ENCODE measurements at places on chromosomes 5 and 9.

DNA sequence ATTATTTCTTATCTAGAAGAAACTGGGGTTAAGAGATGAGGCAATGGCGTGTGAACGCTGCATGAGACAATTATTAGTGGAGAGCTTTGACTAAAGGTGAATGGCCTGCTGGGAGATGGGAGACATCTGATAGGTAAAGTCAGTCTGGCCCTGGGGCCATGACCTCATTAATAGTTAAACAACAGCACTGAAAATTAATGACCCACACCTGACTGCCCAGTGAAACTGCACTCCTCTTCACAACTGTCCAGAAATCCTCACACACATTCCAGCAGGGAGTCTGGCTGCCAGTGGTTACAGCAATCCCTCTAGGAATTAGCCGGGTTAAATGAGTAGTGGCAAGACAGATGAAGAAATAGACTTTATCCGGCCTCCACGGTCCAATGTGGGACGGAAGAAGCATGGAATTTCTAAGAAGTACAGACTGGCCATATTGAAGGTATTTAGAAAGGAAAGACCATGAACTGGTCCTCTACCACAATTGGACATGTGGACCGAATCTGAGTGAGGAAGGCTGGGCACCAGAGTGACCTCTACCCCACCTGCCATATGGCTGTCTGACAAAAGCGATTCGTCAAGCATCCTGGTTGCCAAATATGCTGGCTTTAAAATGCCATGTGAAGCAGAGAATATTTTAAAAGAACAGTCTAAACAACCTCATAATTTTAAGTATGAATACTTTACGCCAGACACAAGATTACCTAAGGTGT lies 138.4 kb downstream of the EFNA5 start:
- DNase-seq = no peak

GRCh38 chr9:119343059-119343990 lies 25.9 kb downstream of the BRINP1 start:
- no peak for DNase-seq

GRCh38 chr9:93909242-93909616 lies 45.9 kb downstream of the BARX1 start:
- no peak for DNase-seq

DNA sequence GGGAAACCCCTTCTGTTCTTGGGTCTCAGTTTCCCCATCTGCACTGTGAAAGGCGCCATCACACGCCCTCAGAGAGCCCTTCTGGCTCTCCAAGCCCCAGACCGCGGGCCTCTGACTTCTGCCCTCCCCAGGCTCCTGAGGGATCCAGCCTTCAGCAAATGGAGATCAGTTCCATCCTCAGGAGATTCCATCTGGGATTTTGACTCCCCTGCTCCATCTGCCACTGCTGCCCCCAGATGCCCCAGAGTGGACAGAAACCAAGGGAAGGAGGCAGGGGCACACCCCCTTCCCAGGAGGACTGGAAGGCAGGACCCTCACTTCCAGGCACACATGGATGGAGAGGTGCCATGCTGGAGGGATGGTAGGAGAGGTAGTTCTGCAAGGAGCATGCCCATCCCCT lies 18.7 kb upstream of the RPS14 start:
- no peak for DNase-seq

DNA sequence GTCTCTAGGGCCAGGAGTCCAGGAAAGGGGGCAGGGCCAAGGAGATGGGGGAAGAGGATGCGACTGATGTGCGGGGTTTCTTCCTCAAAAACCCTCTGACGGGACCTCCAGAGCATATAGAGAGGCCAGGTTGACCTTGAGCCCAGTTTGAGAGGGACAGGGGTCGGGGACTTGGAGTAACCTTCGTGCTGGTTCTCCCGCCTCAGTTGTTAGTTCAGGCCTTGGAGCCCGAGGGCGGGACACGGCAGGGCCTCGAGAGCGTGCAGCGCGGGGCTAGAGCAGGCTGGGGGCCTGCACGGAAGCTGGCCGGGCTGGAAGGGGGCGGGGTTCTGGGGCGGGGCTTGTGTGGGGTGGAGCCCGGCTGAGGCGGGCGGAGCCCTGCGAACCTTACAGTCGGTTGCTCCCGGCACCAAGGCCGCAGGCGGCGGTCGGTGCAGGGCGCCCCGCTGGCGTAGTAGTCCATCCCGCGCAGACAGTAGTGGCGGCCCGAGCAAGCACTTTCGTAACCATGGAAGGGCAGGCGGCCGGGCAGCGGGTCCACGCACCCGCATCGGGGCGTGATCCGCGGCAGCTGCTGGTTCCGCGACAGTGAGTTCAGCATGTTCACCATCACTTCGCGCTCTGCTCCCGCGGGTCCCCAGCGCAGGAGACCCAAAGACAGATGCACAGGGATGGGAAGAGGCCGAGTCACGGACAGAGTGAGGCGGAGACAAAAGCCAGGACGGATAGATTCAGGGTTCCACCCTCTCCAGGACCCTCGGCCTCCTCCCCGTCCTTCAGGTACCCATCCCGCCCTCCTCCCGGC lies 4.0 kb upstream of the MYORG start:
- peak; percentile 78 for DNase-seq

DNA sequence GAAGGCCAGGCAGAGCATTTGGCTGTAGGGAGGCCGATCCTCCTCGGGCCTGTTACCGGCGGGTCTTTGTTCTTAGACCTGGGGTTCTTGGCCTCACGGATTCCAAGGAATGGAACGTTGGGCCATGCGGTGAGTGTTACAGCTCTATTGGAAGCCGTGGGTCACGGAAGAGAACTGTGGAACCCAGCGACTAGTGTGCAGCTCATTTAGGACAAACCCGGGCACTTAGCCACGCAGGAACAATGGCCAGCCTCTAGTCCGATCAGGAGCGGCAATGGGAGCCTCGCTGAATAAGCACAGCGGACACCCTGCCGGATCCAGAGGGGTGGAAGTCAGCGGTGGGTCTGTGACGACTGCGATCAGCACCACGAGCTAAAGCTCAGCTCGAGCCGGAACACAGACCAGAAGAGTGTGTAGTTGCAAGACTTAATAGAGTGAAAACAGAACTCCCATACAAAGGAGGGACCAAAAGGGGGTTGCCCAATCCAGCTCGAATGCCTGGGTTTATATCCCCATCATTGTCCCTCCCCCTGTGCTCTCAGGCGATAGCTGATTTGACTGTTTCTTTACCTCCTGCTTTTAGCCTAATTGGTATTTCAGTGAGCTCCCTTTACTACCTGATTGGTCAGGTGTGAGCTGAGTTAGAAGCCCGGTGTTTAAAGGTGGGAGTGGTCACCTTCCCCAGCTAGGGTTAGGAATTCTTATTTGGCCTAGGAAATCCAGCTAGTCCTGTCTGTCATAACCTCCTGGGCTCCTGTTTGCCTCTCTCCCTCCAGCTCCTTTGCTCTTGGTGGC lies 53.7 kb upstream of the RPL26L1 start:
- DNase-seq = no peak

- DNase-seq = no peak
Observed at GRCh38 chr5:78760770-78761169, 112.2 kb upstream of the LHFPL2 start.

GRCh38 chr9:123169926-123170325 lies 98.5 kb downstream of the STRBP start:
- no peak for DNase-seq

Data from testis (tissue), 5 donors.